ENCODE measurements at places on chromosomes 12 and 14.

GRCh38 chr12:75744607-75745256 is 233.3 kb upstream of the KRR1 start:
- DNase-seq, result no peak

DNA sequence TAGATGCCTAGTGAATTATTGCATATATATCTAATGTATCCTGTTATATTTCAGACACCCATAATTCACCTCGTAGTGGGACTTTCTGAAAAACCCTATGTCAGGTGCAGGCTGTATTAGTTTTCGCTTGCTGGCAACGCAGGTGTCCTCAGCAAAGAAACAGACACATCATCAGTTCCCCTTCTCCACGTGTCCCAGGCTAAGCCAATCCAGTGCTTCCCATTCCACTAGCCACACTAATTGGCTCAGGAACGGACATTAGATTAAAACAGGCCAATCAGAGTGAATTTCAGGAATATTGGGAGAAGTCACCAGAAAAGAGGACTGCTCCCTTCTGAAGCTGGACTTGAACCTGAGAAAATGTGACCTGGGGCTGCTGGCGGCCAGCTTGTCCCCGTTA is 151.3 kb downstream of the PTPN11 start:
- DNase-seq, result no peak

GRCh38 chr14:42911642-42912041 is 1305.0 kb downstream of the LRFN5 start:
- no peak for DNase-seq

GRCh38 chr14:23864259-23864658 is 89.3 kb upstream of the DHRS4 start:
- no peak for DNase-seq

- DNase-seq, result no peak
Observed at GRCh38 chr14:102474934-102475333, 34.6 kb downstream of the ANKRD9 start.

DNA sequence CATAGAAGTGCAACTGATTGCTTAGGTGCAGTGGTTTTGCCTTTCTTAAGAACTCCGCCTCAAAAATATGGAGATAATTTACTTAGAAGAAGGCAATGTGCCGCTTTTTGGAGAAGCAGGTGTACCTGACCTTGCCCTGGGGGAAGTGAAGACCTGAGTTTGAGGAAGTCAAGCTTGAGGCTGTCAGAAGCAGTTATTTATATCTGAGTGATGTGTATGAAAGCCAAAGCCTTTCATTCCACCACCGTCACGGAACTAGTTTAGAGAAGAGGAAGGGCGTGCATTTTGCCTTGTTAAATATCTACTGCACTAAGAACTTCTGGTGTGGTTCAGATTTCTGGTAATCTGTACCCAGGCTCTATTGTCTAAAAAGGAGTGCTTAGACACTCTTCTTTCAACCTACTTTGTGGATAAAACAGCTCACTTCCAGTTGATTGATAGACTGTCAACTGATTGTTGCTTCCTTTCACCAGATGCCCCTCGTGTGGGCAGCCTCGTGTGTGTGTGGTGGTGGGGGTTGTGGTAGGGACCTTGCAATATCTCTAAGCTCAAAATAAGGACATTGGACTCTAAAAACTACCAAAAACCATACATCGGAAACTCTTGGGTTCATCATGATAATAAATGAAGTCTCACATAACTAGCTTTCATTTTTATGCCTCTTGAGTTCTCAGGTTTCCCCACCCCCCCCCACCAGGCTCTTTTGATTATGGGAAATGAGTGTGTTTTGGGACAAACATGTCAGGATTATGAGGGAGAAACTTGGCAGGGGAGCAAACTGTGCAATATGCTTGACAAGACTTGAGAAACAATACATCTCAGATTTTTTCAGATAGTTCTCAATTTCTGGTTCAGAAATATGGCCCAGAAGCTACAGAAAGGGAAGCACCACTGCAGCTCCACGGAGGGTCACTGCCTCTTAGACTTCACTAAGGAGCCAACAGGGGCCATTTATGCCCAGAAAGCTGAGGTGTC is 78.6 kb downstream of the ARF6 start:
- DNase-seq, result peak; percentile 75

GRCh38 chr14:102882226-102882906 is 40.1 kb upstream of the AMN start:
- peak; percentile 71 for DNase-seq

GRCh38 chr12:47650469-47650868 is 55.4 kb downstream of the RPAP3 start:
- no peak for DNase-seq

DNA sequence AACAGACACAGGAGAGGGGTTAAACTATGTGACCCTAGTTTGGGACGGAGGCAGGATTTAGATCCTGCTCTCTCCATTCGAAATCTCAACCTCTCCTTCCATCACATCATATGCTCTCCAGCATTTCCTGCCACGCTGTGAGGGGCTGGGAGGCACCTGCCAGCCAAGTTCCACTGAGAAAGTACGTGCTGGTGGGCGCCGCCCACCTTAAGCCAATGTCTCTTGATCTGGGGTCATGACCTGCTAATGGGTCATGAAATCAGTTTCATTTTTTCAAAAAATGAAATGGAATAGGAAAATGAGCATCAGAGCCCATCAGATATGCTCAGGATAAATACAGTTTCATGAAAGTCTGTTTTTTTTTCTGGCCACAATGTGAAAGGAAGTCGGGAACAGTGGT is 7.2 kb downstream of the MCRS1 start:
- DNase-seq, result no peak

- DNase-seq, result no peak
Observed at GRCh38 chr14:29518335-29518734, 409.3 kb downstream of the PRKD1 start.

- DNase-seq, result no peak
Observed at GRCh38 chr14:32682214-32682613, 256.5 kb upstream of the NPAS3 start.

DNA sequence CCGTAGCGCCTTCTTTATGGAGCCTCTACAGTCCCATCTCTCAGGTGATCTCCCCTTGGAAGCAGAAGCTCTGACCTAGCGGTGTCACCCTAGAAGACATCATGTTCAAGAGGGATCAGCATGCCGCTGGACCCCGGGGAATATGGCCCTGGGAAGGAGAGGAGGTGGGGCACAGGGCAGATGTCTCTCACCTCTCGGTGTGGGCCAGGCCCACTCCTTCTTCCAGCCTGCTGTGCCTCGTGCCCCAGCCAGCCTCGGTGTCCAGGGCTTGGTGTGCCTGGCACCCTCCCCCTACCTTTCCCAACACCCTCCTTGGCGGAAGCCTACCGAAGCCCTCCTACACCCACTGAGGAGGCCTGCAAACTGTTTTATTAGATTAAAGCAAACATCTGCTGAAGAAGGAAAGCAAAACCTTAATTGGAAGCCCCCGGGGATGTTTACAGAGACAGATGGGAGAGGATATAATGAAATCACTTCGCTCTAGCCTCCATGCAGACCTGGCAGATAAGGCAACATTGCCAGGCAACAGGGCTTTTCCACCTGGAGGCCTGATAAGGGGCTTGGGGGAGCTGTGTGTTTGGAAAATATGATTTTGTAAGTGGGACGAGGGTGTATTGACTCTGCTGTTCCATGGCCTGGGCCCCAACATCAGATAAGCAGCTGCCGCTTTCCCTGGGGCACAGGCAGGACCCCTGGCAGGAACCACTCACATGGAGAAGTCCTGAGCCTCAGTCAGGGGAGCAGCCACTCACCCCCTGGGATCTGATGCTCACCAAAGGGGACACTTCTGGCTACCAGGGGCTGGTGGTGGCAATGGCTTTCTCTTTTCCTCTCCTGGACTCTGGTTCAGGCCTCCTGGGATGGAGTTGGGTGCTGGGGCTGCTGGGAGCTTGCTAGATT is 5.7 kb upstream of the CHGA start:
- no peak for DNase-seq

DNA sequence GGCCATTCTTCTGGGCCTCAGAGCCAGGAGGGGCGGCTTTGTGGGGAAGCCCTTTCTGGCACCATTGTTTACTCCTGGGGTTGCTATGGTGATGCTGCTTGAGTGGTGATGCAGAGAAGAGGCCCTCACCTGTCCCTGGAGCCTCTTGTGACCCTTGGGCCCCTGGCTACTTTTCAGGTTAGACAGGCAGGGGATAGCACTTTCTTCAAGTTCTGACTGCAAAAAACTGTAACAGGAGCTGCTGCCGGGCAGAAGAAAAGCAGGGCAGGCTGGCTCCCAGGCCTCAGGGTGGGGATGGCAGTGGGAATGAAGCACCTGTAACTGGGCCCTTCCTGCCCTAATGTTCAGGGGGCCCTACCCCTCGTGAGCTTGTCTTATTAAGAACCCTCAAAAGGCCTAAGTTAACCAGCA is at the start of gene TEX52:
TSS of gene TEX52 (minus strand) at position 19 of the 411 bp plus-strand sequence. CDS start at position 6, 13 bp downstream.
- DNase-seq, result no peak

DNA sequence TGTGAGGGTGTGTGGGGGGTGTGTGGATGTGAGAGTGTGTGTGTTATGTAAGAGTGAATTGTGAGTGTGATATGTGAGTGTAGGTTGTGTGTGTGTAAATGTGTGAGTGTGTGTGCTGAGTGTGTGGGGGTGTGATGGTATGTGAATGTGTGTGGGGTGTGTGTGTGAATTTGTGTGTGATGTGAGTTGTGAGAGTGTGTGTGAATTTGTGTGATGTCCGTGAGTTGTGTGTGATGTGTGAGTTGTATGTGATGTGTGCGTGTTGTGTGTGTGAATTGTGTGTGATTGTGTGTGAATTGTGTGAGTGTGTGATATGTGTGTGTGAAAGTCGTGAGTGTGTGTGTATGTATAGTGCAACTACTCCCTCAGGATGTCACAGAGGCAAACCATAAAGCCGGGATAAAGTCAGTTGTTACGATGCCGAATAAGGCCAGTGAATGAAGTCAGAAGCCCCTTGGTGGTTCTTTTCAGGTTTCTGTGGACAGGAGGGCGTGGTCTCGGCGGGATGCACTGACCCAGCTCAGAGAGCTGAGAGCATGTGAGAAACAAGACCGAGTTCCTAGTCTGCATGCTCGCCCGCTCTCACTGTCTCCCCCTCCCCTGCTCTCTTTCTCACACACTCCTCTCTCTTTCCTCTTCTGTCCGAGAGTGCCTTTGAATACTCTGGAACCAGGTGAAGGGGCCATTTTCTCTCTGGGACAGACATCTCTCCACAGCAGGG is 71.8 kb upstream of the MAX start:
- no peak for DNase-seq

- DNase-seq, result peak; percentile 74
Observed at GRCh38 chr14:69819607-69820006, 22.6 kb upstream of the SLC10A1 start.

All from lower leg skin (tissue), 4 donors.